ENCODE measurements at places on chromosomes 5 and 9. TPM values are rescaled to one million over a fixed set of nuclear protein-coding genes. Genes with fewer than 3 reads are reported as not detected.

GRCh38 chr5:150001660-150002486, 1.3 kb downstream of the HMGXB3 start:
- peak; percentile 67 for DNase-seq

DNA sequence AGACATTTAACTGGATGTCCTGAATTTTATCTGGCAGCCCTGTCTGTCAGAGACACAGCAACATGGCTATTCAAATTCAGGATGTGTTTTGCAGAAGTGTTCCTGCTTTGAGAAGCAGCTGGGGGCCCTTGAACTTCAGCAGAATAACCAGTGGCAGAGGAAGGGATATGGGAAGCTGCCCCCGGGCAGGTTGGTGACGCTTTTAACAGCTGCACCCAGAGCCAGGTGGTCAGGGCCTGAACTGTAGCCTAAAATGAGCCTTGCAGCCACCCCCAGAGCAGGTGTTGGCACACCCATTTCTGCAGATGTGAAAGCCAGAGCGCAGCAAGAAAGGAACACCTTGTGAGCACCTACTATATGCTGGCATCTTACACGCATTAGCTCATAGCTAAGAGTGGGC, 128.7 kb upstream of the BOD1 start:
- DNase-seq = no peak

DNA sequence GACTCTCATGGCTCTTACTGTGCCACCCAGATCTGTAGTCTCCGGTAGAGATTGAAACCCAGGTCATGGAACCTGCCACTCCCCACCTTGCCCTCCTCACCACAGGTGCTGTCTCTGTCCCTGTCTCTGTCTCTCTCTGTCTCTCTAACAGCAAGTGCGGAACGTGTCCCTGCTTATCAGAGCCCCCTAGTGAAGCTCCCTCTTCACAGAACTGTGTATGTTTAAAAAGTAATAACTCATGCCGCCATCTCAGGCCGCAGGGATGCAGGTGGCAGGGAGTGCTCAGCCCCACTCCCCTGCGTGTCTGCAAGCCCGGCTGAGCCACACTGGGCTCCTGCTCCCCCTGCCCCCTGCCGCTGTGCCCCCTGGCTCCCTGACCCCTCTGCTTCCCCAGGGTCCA, 43.8 kb downstream of the UNC5A start:
- DNase-seq = no peak

GRCh38 chr5:180438785-180439780, 55.1 kb upstream of the CNOT6 start:
- DNase-seq = no peak

DNA sequence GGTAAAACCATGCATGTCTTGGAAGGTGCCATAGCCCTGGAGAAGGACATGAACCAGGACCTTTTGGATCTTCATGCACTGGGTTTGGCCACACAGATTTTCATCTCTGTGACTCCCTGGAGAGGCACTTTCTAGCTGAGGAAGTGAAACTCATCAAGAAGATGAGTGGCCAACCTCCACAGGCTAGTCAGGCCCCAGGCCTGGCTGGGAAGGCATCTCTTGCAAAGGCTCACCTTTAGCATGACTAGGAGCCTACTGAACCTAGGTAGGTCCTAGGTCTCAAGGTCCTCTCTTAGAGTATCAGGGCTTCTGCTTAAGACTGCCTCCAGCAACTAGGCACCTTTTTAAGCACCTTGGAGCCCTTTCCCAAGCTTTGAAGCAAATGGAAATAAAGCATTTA, 1448.7 kb upstream of the ACO1 start:
- no peak for DNase-seq

GRCh38 chr9:13860946-13861640, 452.8 kb downstream of the NFIB start:
- DNase-seq = no peak

DNA sequence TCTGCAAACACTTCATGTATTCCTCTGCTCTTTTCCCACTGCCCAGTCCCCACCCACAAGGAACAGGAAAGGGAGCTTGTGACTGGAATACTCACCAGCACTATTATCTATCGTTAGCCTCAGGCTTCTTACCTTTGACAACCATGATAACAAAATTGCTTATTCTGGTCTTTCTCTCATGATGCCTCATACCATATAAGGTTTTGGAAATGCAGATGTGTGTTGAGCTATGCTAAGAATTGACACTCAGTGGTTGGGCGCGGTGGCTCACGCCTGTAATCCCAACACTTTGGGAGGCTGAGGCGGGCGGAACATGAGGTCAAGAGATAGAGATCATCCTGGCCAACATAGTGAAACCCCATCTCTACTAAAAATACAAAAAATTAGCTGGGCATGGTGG, 25.4 kb downstream of the SOX30 start:
- peak; percentile 8 for DNase-seq

- DNase-seq = no peak
Observed at GRCh38 chr9:116349684-116350083, 196.1 kb downstream of the PAPPA start.

DNA sequence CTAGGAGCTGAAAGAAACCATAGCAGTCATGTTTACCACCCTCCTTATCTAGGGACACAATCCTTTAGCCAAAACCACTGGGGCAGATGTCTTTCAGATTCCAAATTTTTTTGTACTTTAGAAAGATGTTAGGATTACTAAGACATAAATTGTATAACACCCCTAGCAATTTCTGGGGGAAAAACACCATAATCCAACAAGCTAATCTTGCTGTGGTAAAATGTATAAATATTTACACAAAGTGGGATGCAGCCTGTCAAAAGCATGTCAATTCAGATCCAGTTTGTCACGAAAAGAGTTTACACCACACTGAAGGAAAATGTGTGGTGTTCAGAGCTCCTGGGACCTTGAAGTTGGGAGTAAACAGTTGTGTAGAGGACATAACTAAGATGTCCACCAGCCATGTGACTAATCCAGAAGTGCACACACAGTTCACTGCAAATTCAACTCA, 274.3 kb downstream of the ADAMTSL1 start:
- no peak for DNase-seq

DNA sequence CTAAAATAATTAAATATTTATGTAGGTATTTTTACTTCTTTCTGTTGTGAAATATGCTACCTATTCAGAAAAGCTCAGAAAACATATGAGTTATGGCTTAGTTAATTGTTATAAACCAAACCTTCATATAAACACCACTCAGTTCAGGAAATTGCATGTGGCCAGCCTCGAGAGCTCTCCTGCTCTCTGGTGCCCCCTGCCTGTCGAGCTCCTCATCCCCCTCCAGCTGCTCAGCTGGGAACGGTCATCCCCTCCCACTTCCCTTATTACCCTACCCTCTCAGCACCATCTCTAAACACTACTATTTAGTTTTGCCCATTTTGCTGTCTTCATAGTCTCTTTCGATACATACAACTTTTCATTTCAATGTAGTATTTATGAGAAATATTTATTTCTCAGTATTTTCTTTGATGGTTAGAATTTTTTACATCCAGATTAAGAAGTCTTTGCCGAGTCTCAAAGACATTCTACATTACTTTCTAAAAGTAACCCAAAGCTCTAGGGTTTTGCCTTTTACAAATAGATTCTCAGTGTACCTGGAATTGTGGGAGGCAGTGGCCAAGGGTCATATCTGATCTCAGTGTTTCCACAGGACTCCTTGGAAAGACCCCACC, 51.2 kb upstream of the SEMA4D start:
- peak; percentile 54 for DNase-seq

DNA sequence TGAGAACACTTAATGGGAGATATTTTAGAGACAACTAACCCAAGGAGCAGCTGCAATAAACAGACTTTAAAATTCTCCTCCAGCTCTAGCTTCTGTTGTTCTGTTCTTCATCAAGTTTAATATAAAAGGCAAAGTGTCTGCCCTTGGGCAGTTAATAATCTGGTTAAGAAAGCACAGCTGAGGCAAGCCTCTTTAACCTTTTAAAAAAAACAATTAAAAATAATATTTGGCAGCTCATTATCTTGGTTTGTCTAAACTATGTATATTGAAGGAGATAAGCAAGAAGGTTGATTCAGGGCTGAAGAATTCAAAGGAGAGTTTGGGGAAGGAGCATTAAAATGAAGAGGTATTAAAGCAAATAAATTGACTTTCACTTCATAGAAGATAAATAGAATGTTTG, 75.4 kb downstream of the TSSK1B start:
- DNase-seq = no peak

- no peak for DNase-seq
Observed at GRCh38 chr9:131743501-131743900, 3.6 kb upstream of the RAPGEF1 start.

DNA sequence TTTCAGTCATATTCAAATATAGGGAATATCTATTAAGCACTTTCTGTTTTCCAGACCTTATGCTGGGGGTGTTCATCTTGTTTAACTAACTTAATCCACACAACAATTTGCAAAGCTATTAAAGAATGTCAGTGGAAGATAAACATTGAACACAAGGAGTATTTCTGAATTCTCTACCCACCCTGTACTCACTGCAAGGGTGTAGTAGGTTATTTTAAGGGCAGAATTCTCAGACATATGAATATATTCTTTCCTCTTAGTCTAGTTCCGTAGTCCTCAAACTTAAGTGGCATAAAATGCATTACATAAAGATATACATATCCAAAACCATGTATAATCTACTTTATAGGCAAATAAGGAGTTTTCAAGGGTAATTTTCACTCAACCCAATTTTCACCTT, 19.9 kb upstream of the CHSY3 start:
- DNase-seq = no peak

PTPRD gene
- 55.9 TPM for total RNA-seq

SURF2 gene
- total RNA-seq = 34.4 TPM

EGFL7 gene
- 30.2 TPM for total RNA-seq

ZNF622 gene
- 46.0 TPM for total RNA-seq
